ENCODE measurements at places on chromosomes 1 and 21.

- DNase-seq, result no peak
Measured at GRCh38 chr1:17596651-17597509, 57.4 kb downstream of the ARHGEF10L start.

GRCh38 chr1:92736395-92736794 lies 48.5 kb downstream of the EVI5 start:
- no peak for DNase-seq

- no peak for DNase-seq
Measured at GRCh38 chr21:32816261-32816660, 44.7 kb upstream of the PAXBP1 start.

DNA sequence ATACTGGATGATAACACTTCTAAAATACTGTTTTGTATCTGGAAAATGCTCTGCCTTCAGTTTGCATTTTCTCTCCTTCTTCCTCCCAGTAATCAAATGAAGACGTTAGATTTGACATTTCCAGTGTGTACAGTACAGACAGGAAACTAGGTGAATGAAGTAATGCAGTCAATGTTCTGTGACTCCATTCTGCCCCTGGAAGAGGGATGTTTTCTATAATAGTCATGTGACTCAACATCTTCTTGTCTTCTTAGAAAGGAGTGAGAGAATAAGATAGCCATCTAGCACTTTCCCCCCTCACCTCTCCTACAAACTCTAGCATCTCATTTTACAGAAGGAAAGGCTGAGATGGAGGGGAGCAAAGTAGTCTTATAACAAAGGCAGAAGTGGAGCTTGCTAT lies 77.6 kb downstream of the DDR2 start:
- DNase-seq, result no peak

- no peak for DNase-seq
Measured at GRCh38 chr1:115531631-115532264, 110.0 kb upstream of the VANGL1 start.

DNA sequence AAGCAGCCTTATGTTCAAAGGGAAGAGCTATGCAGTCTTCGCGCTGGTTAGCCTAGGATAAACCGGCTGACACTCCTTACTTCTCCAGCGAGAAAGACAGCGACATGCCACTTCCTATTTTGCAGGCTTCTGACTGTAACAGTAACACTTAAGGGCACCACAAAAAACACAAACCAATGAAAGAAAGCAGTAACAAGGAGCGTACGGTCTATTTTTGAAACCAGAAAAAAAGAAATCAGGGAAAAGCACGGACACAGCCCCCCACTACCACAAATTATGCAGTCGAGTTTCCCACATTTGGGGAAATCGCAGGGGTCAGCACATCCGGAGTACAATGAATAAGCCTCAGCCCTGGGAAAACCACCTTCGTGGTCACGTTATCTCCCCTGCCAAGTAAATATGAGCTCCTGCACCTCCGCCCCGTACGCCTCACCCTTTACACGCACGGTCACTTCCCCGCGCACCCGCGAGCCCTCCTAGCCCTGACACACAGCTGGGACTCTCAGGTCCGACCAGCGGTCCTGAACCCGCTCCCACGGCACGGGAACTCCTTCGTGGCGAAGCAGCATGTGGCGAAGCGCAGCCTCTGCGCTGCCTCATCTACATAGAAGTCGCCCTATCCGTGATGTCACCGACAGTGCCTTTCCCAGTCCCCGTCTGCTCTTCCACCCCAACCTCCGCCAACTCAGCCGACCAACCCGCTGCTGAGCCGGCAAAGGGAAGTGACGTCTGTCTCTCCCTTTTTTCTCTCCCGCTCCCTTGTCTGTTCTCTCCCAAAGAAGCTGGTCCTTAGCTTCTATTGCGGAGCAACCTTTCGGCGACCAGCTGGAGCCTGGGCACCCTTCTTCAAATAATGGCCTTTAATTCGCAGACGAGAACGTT lies 40.9 kb upstream of the PPIAL4F start:
- DNase-seq, result peak; percentile 71

DNA sequence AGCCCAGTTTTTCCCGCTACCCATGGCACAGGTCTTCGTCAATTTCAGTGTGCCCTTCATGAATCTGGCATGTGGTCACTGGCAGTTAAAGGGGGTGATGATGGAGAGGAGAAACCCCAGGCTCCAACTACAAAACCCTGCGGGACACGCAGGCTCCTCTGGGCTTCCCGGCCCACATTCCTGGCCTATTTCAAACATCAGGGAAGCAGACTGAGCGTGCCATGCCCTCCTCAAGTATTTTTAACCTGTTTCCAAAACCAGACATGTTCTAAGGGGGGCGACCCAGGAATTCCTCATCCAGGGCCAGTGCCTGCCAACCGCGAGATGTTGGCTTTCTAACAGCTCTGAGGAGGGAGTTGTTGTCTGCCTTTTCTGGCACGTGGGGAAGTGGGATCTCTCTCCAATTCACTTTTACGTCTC lies 85.1 kb downstream of the CAPZB start:
- DNase-seq, result no peak

DNA sequence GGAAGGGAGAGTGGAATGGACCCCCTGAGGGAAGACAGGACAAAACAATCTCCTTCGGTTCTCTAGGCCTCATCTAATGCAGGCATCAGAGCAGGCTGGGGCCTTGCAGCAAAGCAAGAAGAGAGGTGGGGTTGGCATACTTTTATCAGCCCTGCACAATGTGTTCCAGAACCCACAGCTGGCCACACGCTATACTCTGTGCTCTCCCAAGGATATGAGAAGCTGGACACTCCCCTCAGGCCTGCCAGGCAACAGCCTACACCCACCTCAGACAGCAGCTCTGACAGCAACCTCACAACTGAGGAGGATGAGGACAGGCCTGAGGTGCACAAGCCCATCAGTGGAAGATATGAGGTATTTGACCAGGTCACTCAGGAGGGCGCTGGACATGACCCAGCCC lies 27.3 kb downstream of the LY9 start:
- DNase-seq, result no peak

- no peak for DNase-seq
Measured at GRCh38 chr1:58206749-58207148, 339.8 kb downstream of the OMA1 start.

DNA sequence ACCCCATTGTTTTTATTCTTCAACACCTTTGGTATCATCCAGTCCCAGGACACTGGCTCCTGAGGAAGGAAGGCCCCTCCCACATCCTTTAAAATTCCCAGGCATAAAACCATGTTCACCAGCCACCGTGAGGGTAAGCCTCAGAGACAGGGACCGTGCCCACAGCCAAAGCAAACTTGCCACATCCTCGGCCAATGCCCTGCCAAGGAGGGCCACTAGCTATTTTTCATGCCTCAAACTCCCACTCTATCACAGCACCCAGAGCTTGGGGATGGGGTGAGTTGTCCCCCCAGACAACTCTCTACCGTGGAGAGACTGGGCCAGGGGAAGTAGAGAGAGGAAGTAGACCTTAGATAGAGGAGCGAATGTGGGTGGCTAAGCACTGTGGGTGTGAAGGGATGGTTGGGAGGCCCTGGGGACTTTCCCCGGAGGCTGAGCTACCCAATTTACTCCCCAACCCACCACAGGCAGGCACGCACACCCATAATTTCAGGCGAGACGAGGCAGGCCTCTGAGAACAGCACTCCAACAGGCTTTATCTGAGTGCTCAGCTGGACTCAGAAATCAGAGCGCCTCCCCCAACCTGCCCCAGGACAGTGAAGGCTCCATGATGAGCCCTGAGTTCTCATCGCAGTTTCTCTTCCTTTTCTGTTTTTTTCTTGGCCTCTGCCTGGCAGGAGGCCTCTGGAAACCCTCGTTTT lies 15.9 kb upstream of the BTG2 start:
- DNase-seq, result peak; percentile 83

- no peak for DNase-seq
Measured at GRCh38 chr1:25755475-25756125, 44.4 kb upstream of the SELENON start.

- DNase-seq, result no peak
Measured at GRCh38 chr1:94843430-94843829, 23.3 kb downstream of the SLC44A3 start.

DNA sequence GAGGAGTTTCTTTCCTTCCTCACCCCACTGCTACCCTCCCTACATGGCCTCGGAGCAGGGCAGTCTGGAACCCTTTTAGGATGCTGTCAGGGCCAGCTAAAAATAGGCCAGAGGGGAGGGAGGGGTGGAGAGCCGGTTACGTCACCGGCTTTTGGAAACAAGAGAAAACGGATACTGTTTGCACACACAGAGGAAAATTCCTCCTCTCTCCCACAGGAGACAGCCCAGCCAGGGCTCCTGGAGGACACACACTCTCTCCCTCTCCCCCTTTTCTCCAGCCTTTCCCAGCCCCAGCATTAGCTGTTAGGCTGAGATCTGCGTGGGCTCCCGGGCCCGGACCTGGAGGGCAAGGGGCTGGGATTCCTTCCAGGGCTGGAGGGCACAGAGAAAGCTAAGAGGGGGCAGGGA lies 20.0 kb upstream of the ALDH4A1 start:
- DNase-seq, result no peak

DNA sequence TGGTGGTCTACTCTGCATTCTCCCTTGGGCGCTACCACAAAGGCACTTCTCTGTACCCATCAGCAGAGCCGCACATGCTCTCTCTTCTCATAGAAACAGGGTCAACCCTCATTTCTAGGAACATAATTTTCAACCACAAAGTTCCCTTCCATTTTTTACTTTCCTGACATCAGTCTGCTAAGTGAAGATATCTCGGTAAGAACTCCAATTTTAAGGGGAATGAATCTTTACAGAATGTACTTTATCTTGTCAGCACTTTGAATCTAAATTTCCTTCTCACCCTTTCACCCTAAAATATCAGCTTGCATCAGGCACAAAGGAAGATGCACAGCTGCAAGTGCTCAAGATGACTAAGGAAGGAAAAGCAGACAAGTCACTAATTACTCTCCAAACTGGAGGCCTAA lies 545.9 kb downstream of the SMYD3 start:
- DNase-seq, result no peak

DNA sequence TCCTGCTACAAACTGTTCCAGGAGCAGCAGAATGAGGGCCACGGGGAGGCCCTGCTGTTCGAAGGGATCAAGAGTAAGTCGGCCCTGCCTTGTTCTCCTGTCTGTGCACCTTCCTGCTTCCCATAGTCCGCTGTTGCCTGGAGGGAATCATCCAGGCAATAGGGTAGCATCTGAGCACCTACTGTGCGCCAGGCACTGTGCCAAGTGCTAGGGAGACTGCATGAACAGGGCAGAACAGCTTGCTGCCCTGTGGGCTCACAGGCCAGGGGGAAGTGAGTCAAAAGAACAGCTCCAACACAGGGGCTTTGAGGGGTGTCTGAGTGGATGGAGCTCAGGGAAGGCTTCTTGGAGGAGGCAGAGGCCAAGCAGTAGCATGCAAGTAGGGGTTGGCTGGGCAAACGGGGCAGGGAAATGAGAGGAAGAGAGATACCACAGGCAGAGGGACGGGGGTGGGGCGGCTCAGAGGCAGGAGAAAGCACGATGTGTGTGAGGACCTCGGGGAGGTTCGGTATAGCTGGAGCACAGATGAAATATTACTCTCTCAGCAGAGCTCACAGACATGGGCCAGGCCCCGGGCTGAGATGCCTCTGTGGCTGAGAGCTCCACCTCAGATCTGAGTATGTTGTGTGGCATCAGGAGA lies 15.5 kb upstream of the PADI6 start:
- DNase-seq, result peak; percentile 47

- no peak for DNase-seq
Measured at GRCh38 chr1:6485168-6486101, 6.0 kb downstream of the PLEKHG5 start.

- no peak for DNase-seq
Measured at GRCh38 chr1:230091473-230092231, 24.6 kb downstream of the GALNT2 start.

DNA sequence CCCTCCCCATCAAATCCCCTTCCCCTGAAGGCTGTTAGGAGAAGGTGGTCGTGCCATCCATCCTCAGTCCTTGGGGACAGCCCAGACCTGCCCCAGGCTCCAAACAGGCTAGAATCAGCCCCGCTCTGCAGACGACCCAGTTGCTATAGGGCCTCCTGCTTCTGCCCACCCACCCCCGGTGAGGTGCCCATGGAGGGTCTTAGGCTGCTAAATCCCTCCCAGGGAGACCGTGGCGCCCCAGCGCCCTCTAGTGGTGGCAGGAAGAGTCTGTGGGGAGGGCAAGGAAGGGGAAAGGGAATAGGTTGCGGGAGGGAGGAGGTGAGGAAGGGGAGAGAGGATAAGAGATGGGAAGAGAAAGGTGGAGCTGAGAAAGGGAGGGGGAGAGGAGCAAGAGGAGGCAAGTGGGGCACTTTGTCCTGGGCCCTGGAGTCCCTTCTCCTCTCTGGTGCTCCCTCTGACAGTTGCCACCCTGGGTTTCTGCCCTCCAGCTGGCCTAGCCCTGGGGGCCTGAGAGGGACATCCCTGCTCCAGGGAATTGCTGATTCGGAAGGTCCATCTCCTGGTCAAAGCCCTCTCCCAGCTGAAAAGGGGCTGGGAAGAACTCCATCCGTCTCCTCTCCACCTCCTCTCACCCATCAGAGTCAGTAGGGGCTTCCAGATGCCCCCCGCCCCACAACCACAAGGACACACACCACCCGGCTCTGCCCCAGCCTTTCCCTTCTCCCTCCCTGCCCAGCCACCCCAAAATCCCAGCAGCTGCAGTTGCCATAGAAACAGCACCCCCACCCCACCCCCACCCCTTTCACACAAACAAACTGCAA lies 55.4 kb downstream of the CAMK2N1 start:
- peak; percentile 60 for DNase-seq

GRCh38 chr1:25148673-25149300 lies 83.5 kb downstream of the SYF2 start:
- no peak for DNase-seq

DNA sequence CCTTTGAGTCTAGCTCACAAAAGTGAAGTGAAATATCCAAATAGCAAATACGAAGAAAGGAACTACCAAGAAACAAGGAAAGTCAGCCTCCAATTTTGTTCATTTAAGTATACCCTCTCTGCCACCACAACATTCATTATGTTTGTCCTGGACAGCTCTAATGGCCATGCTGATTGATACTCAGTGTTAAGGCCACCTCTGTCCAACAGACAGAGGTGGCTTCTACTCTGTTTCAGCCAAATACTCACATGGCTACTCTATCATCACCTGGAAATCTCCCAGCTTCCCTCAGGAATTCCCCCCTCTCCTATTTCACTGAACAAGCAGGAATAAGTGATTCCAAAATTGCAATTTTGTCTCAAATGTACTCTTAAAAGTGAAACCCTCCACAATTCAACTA lies 10.7 kb downstream of the APP start:
- DNase-seq, result no peak

DNA sequence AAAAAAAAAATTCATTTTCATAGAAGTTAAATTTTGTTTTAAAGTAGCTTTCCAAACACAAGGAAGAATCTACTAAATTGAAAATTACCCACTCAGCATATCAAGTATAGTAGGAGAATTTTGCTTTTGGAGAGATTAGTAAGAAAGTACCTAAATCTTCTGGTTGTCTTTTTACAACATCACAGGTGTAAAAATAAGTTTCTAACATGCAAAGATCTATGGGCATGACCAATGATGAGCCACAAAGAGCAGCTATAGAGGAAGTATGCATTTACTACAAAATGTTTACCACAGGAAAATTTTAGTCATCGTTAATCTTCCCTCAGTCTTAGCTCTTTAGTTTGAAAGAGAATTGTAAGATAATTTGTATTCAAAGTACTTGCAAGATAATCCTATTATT lies 28.1 kb downstream of the ANGPTL3 start:
- no peak for DNase-seq
